Activated naive CD4-positive, alpha-beta T cell treated with anti-CD3 and anti-CD28 coated beads, Interleukin-2, amount 50 U/mL, for 72 hours (primary cell): ENCODE measurements at places on chromosomes 3 and 15.

- DNase-seq = no peak
Measured at GRCh38 chr15:27820232-27820631, 278.9 kb downstream of the OCA2 start.

GRCh38 chr3:191047930-191048329 lies 151.1 kb upstream of the OSTN start:
- no peak for DNase-seq

- no peak for DNase-seq
Measured at GRCh38 chr3:7657214-7658112, 796.5 kb downstream of the GRM7 start.

GRCh38 chr15:91412138-91412928 lies 312.3 kb downstream of the SV2B start:
- DNase-seq = no peak

- DNase-seq = no peak
Measured at GRCh38 chr3:73114711-73115110, 53.3 kb downstream of the EBLN2 start.

GRCh38 chr3:61819861-61820260 lies 258.5 kb downstream of the PTPRG start:
- DNase-seq = no peak

DNA sequence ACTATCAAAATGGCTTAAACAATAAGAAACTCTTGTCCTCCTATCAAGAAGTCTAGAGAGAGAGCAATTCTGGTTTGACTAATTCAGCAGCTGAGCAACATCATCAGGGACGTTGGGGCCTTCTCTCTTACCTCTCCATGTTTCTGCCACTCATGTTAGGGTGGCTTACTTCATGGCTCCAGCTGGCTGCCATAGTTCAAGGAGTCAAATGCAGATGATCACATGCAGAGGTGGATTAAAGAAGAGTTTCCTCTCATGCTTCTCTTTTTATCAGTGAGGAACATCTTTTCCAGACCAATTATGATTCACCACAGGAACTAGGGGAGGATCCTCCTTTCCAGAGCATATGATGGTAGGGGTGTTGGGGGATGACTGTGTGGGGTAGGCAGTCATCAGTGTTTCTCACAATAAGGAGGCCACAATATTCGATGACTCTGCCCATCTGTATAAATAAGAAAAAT lies 45.5 kb downstream of the NEK11 start:
- no peak for DNase-seq

GRCh38 chr15:40754574-40754882 lies 526 bp downstream of the RMDN3 start:
- DNase-seq = no peak

GRCh38 chr3:169615833-169616232 lies 47.7 kb downstream of the MECOM start:
- no peak for DNase-seq

DNA sequence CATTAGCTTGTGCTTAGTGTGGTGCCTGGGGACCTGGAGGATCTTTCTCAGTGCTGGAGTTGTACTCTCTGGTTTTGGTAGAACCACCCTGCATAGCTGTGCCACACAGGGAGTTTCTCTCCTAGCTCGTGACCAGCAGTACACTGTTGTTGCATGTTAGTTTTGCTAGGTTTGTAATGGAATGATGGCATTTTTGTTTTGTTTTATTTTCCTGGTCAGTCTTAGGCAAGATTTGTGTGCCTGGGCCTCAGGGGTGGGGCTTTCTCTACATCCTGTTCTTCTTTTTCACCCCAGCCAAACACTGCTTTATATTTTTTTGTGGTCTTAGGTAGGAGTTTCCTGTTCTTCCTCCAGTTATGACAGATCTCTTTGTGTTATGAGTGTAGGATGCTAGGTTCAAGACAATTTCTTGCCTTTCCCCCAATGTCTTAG lies 534.5 kb upstream of the KCNMB2 start:
- peak; percentile 29 for DNase-seq

DNA sequence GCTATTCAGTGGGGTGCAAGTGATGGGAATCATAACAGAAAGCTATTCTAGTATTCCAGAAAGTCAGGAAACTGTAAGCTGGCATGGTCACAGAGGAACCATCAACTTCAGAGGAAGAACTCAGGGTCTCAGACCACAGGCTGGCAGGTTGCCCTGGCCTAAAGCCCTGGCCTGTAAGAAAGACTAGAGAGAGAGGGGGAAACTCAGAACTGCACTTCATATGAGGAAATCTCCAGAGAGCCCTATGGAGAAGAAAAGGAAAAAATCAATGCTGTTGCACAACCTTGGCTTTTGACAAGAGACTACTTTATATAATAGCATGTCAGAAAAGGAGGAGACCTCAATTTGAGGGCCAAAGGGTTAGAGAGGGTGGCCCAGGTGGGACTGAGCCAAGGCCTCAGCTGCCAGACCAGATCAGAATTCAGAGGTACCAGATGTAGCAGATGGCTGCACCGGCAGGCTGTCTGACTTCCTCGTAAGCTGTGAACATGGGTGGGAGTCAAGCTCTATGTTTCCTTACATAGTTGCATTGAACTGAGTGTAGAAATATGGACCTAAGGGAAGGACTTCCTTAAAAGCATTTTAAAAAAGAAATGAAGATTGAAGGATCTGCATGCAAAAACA lies 333.8 kb downstream of the PDCD6IP start:
- DNase-seq = no peak

GRCh38 chr15:77654975-77655374 lies 22.3 kb upstream of the LINGO1 start:
- DNase-seq = no peak

- no peak for DNase-seq
Measured at GRCh38 chr3:52144796-52145735, 9.2 kb downstream of the POC1A start.

GRCh38 chr15:69058830-69059556 lies 44.5 kb downstream of the NOX5 start:
- peak; percentile 74 for DNase-seq

DNA sequence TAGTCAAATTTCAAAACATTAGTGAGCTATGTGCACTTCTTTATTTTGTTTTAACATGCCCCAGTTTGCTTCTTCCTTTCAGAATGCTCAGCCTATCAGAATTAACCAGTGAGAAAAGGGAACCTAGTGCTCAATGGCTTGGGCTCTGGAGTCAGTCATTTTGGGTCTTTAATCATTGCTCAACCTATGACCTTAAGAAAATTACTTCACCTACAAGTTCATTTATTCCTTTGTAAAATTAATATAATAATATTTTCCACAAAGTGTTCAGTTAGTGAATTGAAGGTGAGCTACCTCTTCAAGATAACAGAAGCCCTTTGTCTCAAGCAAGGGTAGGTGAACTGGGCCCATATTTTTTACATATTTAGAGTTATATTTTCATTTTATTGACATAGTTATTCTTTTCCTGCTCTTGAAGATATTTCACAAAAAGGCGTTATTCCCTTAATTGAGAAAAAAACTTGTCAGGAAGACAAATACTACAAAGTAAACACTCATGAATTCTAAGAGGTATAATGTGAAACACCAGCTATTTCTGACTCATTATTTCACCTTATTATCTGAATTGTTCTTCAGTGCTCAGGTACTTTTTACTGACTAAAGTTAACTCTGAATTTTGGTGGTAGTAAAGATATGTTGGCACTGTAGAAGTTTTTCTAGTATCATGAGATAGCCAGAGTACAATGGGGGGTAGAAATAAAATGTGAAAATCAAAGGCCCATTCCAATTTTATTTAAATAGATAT lies 415.5 kb downstream of the NAALADL2 start:
- DNase-seq = no peak

GRCh38 chr15:43121863-43122262 lies 11.5 kb upstream of the TMEM62 start:
- DNase-seq = no peak

- DNase-seq = no peak
Measured at GRCh38 chr3:191320316-191320715, 8.9 kb upstream of the CCDC50 start.

- no peak for DNase-seq
Measured at GRCh38 chr3:154568064-154568463, 138.1 kb upstream of the GPR149 start.

- no peak for DNase-seq
Measured at GRCh38 chr3:22045882-22046281, 294.9 kb upstream of the ZNF385D start.

GRCh38 chr3:116155841-116156240 lies 289.4 kb downstream of the LSAMP start:
- DNase-seq = no peak

DNA sequence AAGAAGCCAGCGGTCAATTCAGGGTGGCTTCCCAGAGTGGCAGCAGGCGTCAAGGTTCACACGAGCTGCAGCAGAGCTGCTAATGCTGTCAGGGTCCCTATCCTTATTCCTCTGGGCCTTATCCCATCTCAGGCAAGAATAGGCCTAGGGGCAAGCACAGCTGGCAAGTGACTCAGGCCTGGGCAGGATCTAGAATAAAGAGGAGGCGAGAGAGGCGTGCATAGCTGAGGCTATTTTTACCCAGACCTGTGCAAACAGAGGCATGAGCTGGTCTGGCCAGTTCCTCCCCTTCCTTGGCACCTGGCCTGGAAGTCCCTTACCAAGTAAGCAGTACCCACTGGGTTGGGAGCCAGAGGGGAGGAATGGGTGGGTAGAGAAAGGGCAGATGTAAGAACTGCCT lies 12.2 kb upstream of the VIPR1 start:
- peak; percentile 1 for DNase-seq

DNA sequence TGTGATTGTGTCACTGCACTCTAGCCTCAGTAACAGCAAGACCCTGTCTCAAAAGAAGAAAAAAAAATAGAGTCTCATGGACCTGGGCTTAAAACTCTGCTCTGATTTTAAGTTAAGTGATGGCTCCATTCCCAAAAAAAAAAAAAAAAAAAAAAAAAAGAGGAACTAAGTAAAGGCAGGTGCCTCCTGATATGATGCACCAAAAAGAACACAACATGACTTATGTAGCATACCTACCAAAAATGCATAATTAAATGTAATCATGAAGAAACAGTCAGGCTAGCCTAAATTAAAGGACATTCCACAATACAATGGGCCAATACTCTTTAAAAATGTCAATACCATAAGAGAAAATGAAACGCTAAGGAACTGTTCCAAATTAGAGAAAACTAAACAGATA lies 5.4 kb upstream of the IREB2 start:
- DNase-seq = no peak

GRCh38 chr15:52732551-52732950 lies 53.4 kb upstream of the ATOSA start:
- no peak for DNase-seq

- DNase-seq = no peak
Measured at GRCh38 chr3:134306320-134306719, 55.7 kb upstream of the RYK start.

- no peak for DNase-seq
Measured at GRCh38 chr3:106397006-106397405, 528.2 kb upstream of the CBLB start.

DNA sequence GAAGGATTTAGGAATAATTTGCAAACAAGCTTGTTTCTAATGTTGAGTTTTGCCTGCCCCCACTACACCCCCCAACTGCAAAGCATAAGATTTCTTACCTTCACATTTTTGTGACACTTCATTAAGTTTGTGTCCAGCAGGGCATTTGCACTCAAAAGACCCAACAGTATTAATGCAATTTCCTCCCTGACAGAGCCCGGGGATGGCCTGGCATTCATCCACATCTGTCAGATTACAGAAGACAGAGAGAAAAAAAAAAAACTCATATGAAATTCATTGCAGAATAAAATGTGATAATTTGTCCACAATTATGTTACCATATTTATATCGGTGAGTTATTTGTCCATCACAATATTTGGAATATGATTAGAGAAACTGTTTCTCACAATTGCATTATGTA lies 111.5 kb downstream of the FBN1 start:
- no peak for DNase-seq

- DNase-seq = no peak
Measured at GRCh38 chr3:139328356-139328755, 15.5 kb upstream of the MRPS22 start.

- DNase-seq = no peak
Measured at GRCh38 chr15:57363661-57364060, 12.6 kb upstream of the CGNL1 start.

GRCh38 chr15:56788359-56788758 lies 55.0 kb upstream of the ZNF280D start:
- no peak for DNase-seq

DNA sequence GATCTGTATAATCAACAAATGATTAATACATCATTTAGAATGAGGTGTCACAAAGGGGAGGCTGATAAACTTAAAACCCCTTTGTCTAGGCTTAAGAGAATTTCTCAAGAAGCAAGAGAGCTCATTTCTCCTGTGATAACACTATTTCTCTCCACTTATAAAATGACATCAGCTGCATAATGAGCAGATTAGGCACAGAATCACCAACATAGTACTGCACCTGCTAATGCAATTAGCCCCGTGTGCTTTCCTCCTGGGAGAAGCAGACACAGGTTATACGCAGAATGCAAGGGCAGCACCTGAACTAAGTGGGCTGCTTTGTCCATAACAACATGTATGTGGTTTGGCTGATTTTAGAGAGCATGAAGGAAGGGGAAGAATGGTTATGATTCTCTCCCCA lies 515.3 kb upstream of the CFAP20DC start:
- DNase-seq = no peak

DNA sequence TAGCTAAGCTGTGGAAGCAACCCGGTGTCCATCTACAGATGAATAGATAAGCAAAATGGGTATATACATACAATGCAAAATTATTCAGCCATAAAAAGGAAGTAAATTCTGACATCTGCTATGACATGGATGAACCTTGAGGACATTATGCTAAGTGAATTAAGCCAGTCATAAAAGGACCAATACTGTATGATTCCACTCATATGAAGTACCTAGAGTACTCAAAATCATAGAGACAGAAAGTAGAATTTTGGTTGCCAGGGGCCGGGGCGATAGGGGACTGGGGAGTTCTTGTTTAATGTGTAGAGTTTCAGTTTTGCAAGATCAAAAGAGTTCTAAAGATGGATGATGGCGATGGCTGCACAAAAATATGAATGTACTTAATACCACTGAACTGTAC lies 10.3 kb downstream of the EID1 start:
- DNase-seq = no peak

- peak; percentile 75 for DNase-seq
Measured at GRCh38 chr15:66603301-66604179, 37.7 kb upstream of the LCTL start.

GRCh38 chr15:61033319-61033718 lies 195.8 kb downstream of the RORA start:
- no peak for DNase-seq

DNA sequence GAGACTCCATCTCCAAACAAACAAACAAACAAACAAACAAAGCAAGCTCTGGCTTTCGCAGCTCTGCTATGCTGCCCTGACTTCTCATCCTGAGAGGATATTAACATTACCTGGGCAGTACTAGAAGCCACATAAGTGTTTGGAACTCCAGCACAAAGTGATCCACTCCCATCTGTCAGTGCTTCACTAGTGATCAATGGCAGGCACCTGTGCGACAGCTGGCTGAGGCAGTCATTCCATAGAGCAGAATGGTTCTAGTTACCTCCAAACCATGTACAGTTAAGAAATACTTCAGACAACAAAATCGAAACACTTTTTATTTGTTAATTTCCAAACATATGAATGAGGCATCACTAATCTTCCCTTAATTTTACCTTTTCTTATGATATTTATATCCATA lies 2.8 kb upstream of the MB21D2 start:
- no peak for DNase-seq

GRCh38 chr15:57962887-57963286 lies 102.6 kb downstream of the ALDH1A2 start:
- DNase-seq = no peak

GRCh38 chr15:77527164-77527778 lies 105.4 kb downstream of the LINGO1 start:
- DNase-seq = no peak

GRCh38 chr15:80749589-80749988 lies 29.6 kb upstream of the CEMIP start:
- no peak for DNase-seq
